ENCODE measurements at places on chromosomes 13 and 19. TPM values are rescaled to one million over a fixed set of nuclear protein-coding genes. Genes with fewer than 3 reads are reported as not detected.

- no peak for DNase-seq
Observed at GRCh38 chr13:23323946-23324709, 109.4 kb downstream of the SACS start.

DNA sequence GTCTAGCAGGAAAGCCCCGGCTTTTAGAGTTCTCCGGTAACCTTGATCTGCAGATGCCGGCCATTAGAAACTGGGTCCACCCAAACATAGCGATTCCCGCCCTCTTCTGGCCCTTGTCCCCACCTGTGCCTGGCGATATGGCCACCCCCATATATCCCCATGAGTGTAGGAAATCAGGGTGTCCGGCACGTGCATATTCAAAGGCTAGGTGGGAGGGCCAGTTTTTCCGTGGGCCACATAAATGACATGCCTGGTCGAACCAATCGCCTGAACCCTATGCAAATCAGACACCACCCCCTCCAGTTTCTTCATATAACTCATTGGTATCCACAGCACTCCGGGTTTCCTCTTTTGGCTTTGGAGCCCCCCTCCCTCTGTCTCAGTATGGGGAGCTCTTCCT is 37.4 kb downstream of the ERICH4 start:
- DNase-seq: no peak

- no peak for DNase-seq
Observed at GRCh38 chr13:93377196-93377595, 150.6 kb downstream of the GPC6 start.

DNA sequence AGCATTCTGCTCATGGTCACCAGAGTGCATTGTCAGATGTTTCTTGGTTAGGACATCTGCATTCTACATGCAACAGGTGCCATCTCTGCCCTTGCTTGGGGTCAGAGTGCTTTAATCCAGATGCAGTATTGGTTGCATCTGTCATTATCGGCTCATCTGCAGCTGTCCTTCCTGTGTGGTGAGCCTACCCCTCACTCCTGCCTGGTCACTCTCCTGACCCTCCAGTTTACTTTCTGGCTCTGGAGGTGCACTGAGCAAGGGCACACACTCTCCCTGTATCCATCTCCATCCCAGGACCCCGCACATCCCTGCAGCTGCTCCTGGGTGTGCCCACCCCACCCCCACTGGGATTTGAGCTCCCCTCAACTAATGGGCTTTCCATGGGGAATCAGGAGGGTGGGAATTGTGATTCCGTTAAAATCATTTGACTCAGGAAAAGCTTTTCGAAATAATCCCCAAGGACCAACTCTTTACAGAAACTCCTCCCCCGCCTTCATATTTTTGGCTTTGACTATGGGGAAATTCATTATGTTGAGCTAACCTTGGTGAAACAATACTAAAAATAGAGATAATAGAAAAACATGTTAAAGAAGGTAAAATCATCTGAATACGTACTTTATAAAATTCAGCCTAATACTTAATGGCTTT is 70.2 kb downstream of the COL4A2 start:
- no peak for DNase-seq

DNA sequence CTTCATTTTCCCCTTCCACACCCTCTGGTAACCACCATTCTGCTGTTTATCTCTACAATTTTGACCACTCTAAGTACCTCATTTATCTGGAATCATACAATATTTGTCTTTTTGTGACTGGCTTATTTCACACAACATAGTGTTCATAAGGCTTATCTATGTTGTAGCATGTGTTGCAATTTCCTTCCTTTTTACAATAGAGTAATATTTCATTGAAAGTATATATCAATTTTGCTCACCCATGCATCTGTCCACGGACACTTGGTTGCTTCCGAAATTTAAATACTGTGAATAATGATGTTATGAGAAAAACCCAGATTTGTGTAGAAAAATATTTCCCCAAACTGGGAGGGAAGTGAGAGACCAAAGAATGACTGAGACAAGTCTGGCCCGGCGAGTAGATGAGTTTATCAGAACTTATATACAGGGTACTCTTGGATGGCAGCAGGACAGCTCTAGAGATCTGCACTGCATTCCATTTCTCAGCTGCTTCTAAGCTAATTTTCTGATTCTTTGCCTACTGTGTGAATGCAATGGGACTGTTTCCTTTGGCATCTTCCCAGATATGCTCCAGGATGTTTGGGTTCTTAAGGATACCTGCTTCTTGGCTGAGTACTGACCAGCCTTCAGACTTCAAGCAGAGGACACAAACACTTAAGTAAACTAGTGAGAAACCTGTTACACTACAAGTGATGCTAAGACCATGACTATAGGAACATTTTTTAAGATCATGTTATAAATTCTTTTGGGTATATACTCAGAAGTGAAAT is 834.0 kb upstream of the PCDH9 start:
- no peak for DNase-seq

- no peak for DNase-seq
Observed at GRCh38 chr13:39811051-39811450, 155.6 kb downstream of the COG6 start.

The ZNF562 gene
- 26.7 TPM for total RNA-seq

GRCh38 chr13:102968572-102969228 is 97.5 kb downstream of the SLC10A2 start:
- no peak for DNase-seq

DNA sequence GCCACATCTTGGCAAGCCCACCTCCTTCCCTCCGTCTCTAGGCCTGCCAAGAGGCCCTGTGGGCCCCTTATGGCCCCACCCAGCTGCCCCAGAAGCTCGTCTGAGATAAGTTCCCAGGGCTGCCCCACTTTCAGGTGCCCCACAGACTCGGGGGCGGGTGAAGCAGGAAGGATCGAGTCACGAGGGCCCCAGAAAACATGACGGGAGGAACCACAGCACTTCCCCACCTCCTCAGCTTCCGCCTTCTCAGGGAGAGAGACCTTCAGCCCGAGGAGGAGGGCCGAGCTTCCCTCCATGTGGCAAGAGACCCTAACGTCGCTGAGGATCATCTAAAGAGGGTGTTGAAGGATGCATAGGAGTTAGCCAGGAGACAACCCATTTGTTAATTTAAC is 4.5 kb upstream of the IL12RB1 start:
- peak; percentile 93 for DNase-seq

The SYCN gene
- total RNA-seq: not detected

DNA sequence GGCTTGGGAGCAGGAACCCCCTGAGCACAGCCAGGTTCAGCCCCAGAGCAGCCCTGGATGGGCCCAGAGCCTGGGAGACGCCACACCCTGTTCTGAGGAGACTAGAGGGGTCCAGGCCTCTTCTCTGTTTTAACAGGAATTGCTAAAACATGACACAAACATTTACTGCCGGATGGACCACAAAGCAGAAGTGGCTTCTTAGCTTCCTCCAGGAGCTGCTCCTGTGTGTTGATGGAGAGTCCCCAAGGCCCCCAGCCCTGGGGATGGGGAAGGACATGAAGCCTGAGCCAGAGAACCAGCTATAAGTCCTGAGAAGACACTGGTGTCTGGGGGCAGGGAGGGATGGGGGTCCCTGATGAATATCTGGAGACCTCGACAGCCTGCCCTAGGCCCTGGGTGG is 14.6 kb downstream of the CEACAM3 start:
- DNase-seq: no peak

DNA sequence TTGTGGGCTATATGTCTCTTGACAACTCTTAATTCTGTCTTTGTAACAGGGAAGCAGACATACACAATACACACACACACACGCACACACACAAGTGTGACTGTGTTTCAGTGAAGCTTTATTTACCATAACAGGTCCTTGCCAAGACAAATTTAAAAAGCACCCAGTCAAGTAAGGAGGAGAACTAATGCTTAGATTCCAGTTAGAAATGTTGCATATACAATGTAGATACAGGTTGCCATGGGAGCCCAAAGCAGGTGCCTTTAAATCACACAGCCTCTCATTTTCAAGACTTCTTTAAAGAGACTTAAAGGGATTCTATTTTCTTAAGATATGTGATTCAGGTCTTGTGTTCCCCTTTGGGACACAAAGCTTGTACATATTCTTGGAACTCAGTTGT is 1551.9 kb downstream of the EFNB2 start:
- no peak for DNase-seq

GRCh38 chr13:91157273-91158016 is 190.0 kb upstream of the MIR17HG start:
- no peak for DNase-seq

GRCh38 chr19:36605101-36605876 is at the start of gene ZNF382:
ZNF382 (plus strand) TSS chr19:36605313; CDS start chr19:36609915, 4,602 bp downstream.
- peak; percentile 90 for DNase-seq

The GAPDHS gene
- total RNA-seq: not detected

GRCh38 chr19:52028780-52029123 is 573 bp upstream of the ZNF614 start:
- no peak for DNase-seq

DNA sequence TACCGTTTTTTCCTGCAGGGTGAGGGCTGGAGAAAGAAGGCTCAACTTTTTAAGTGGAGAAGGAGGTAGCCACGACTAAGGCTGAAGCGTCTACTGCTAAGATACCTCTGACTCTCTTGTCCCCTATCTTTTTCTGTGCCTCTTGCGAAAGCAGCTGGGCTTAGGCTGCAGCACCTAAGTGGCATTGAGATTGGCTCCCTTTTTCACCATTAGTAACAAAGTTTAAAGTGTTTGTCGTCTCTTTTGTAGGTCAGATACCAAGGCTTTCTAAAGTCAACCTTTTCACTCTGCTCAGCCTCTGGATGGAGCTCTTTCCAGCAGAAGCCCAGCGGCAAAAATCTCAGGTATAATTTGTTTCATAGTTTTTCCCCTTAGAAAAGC is 887 bp downstream of the CDADC1 start:
- DNase-seq: no peak

DNA sequence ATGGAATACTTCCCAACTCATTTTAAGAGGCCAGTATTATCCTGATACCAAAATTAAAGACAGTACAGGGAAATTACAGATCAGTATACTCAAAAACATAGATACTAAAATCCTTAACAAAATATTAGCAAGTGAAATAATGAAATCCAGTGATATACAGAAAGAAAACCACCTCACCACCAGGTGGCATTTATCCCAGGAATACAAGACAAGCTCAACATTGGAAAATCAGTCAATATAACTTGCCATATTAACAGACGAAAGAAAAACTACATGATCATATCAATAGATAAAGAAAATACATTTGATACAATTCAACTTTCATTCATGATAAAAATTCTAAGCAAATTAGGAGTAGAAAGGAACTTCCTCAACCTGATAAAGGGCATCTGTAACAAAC is 6.7 kb upstream of the GNA15 start:
- no peak for DNase-seq

DNA sequence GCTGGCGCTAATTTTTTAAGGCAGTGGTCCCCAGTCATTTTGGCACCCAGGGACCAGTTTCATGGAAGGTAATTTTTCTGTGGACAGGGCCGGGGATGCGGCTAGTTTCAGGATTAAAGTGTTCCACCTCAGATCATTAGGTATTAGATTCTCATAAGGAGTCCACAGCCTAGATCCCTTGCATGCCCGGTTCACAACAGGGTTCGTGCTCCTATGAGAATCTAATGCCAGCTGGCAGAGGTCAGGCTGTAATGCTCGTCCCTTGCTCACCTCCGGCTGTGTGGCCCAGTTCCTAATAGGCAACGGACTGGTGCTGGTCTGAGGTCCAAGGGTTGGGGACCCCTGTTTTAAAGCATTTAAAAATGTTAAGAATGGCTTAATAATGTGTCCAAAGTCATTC is 54.1 kb downstream of the GPC6 start:
- no peak for DNase-seq

GRCh38 chr13:28532388-28533124 is 37.6 kb upstream of the FLT1 start:
- DNase-seq: no peak

The GNG7 gene
- total RNA-seq: not detected

DNA sequence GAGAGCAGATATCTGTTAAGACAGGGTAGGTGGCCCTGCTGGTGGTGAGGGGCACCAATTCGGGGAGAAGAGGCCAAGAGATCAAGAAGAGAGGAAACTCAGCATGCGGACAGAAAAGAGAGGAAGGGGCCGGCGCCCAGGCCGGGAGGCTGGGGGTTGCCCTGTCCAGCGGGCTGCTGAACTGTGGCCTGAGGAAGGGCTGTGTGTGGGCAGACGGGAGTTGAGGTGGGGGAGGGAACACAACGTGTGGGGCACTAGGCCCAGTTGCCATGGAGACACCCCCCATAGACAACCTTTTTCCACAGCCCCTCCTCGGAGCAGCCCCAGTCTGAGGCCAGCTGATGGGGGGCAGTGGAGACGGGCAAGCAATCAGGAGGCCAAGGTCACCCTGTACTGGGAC is 2.5 kb upstream of the CACNG8 start:
- no peak for DNase-seq

The C1QTNF9 gene
- total RNA-seq: not detected

- DNase-seq: no peak
Observed at GRCh38 chr19:49985871-49986270, 24.9 kb upstream of the SIGLEC11 start.

DNA sequence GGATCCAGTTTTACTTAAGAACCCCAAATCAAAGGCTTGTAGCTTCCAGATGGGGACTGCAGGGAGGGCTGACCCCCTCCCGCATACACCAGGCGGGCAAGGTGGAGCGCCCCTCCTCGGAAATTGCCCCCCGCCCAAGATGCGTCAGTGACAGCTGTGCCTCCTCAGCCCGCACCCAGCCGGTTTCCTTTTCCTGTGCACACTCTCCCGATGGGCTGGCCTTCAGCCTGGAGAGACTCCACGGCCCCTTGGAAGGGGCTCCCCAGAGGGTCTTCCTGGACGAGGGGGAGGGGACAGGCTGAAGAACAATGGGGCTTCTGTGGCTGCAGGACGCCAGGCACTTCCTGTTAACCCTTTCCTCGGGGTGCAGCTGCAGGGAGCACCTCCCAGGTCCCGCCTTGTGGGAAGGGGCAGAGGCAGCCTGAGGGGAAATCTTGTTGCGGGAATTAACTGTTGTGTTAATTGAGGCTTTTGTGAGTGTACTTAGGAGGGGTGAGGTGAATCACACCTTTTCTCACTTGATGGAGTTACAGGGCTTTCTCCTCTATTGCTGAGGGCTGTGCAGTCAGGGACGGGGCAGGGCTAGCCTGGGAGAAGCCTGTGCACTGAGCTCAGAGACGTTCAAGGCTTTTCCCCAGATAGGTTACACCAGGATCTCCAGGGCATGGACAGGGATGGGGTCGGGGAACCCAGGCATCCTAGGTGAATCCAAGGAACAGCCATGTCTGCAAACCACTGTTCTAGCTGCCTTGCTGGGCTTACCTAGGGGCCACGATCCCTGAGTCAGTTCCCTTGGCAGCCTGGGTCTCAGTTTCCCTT is 14.3 kb downstream of the IER2 start:
- peak; percentile 66 for DNase-seq

All from activated CD8-positive, alpha-beta memory T cell treated with anti-CD3 and anti-CD28 coated beads, Interleukin-2, amount 10 ng/mL, durations not matched to agents 7 days and 5 days (primary cell).